Fibroblast of skin of back (primary cell): ENCODE measurements at places on chromosomes 7 and 10.
A peak's percentile ranks its signal among the peaks of the same experiment; 100 is the strongest.

DNA sequence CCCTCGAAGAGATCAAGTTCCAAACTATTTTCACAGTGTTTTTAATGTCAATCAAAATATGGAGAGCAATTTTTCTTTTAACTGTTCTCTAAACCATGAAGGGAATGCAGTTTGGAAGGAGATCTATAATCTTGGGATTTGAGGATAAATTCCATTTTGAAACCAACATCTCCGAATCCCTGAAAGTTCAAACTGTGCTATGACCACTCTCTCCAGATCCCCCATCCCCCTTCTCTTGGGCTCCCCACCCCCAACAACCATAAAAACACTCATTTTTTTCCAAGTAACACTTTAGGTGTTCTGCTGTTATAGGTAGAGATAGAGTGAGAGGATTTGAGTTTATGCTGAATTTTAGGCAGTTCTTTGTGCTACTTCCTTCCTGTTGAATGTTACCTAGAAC lies 1.7 kb downstream of the CALD1 start:
- DNase-seq, result no peak

DNA sequence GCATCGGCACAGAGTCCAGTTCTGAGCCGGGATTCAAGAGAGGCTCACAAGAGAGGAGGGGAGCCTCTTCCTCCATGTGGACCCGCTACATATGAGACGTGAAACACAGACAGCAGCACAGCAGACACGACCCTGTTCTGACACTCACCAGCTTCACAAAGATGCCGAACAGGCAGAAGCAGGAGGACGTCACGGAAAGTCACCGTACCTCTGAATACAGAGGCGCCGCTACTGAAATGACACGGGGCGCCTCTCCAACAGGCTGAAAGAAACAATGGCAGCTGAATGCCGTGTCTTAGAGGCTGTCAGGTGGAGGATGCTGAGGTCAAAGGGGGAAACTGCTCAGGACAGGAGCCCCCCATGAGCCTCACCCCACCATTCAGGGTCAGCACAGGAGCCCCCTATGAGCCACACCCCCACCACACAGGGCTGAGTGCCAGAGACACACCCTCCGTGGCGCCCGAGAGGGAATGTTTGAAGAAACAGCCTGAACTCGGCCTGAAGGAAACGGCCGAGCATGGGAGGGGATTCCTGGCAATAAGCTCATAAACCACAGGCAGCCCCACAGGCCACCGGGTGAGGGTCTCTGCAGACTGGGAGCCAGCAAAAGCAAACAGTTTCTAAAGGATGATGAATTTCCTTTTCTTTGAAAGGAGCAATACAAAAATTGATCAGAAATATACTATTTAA lies 510.3 kb downstream of the PTPRN2 start:
- no peak for DNase-seq

DNA sequence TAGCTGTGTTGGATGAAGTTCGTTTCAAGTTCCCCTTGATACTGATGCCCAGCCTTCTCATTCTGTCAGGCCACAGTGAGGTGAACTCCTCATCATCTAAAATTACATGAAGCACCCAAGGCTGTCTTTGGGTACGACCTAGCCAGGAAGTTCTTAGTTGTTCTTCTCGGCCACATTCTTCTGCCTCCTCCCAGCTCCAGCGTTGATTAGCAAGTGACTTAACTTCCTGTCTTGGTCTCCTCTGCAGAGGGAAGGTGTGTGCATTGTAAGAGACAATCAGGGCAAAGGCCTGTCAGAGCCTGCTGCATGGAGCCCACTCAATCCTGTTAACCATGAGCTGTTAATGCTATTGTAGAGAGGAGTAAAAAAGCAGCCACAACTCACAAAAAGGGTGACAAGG lies 43.2 kb upstream of the CPXM2 start:
- no peak for DNase-seq

- DNase-seq, result no peak
Observed at GRCh38 chr7:51817694-51818225, 501.2 kb upstream of the COBL start.

- no peak for DNase-seq
Observed at GRCh38 chr7:21773326-21773725, 172.4 kb downstream of the CDCA7L start.

DNA sequence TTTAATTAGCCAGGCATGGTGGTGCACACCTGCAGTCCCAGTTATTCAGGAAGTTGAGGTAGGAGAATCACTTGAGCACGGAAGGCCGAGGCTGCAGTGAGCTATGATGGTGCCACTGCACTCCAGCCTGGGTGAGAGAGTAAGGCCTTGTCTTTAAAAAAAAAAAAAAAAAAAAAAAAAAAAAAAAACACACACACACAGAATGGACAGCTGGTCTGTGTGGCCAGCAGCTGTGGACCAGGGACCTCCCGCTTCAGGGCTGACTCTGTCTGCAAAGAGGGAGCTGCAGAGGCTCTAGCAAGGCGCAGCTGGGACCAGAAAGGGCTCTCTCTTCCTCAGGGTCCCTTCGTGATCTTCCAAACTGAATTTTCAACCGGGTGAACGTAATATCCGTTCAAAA lies 53.6 kb upstream of the DNAAF5 start:
- no peak for DNase-seq

DNA sequence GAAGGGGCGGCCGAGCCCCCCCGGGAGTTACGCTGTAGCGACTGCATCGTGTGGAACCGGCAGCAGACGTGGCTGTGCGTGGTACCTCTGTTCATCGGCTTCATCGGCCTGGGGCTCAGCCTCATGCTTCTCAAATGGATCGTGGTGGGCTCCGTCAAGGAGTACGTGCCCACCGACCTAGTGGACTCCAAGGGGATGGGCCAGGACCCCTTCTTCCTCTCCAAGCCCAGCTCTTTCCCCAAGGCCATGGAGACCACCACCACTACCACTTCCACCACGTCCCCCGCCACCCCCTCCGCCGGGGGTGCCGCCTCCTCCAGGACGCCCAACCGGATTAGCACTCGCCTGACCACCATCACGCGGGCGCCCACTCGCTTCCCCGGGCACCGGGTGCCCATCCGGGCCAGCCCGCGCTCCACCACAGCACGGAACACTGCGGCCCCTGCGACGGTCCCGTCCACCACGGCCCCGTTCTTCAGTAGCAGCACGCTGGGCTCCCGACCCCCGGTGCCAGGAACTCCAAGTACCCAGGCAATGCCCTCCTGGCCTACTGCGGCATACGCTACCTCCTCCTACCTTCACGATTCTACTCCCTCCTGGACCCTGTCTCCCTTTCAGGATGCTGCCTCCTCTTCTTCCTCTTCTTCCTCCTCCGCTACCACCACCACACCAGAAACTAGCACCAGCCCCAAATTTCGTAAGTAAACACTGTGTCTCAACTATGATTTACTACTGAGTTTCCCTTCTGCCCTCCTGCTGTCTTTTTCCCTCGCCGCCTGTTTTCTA lies 666 bp downstream of the NRG3 start:
- DNase-seq, result no peak

GRCh38 chr10:123381224-123381623 lies 227.0 kb downstream of the BUB3 start:
- DNase-seq, result peak; percentile 6

GRCh38 chr7:133551466-133551865 lies 298.6 kb downstream of the EXOC4 start:
- no peak for DNase-seq

GRCh38 chr7:26535483-26536007 lies 243.9 kb downstream of the SNX10 start:
- DNase-seq, result no peak

DNA sequence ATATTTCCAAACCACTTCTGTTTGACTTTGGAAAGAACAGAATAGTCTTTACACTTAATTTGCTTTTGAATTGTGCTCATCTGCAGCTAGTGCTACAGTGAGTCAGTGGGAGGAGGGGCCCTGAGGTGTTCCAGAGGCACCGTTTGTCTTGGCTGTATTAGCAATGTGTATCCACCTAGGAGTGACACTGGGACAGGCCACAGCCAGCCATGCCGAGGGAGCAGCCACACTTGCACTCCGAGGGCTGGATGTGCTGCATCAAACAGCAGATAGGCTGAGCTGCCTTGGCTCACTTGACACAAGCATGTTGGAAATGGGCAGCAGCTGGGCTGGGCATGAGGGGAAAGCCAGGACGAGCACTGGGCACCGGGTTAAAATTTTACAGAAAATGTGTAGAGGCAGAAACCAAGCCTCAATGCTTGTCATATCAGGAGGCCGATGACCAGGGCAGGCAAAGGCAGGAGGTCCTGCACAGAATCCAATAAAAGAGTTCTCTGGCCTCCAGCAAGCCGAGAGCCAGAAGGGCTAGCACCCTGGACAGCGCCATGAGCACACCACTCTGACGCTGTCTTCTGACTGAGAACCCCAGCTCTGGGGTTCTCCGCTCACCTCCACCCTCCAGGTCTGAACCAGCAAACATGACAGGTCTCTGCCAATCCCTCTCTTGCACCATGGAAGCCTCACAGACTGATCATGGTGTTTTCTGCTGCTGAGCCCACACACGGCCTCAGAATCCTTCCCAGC lies 163.3 kb downstream of the GRID1 start:
- peak; percentile 20 for DNase-seq

GRCh38 chr10:60614363-60614762 lies 163.9 kb upstream of the CDK1 start:
- DNase-seq, result no peak

- no peak for DNase-seq
Observed at GRCh38 chr10:71621231-71622153, 98.1 kb downstream of the C10orf105 start.

- peak; percentile 12 for DNase-seq
Observed at GRCh38 chr7:142383841-142384492, 126.1 kb upstream of the PRSS58 start.

DNA sequence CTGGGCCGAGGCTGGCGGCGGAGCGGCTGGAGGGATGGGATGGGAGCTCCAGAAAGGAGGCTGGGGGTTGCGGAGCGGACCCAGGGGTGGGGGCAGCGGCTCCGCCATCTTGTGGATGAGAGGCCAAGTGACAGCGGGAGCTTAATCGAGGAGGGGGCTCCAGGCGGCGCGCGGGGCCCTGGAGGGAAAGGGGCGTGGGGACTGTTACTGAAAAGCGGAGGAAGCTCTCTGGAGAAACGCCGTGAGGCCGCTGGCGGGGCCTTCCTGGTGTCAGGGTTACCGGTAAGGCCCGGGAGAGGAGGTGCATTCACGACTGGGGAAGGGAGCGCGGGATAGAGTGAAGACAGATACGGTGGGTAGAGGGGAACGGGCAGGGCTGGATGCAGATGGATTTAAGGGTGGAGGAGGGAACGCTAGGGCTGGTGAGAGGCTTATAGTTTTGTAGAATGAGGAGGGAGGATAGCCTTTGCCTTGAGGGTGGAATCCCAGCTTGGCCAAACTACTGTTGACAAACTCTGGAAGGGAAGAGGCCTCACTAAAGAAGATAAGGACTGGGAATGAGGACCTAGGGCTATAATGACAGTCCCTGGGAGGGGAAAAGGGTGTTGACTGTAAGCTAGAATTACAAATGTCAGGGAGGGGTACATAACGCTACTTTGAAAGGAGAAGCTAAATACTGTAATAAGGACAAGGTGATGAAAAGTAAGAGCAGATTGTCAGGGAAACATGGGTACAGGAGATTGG lies 535 bp downstream of the BTRC start:
- DNase-seq, result peak; percentile 49

DNA sequence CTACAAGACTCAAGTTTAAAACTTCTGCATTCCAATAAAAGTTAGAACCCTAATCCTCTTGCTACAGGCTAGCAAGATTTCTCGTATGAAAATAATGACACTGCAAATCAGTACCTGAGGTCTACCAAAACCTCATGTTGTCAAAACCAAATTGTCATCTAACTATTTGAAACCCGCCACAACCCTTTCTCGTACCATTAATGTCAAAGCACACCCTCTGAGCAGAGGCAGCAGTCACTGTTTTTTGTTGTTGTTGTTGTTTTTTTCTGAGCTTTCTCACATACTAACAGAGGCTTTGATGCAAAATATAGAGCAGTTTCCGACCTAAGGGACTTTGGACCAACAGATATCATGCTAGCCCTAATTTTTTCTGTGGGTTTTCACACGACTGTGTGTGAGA lies 563.9 kb upstream of the C7orf33 start:
- DNase-seq, result no peak

- DNase-seq, result peak; percentile 65
Observed at GRCh38 chr7:76191783-76192240, 9.9 kb upstream of the SRRM3 start.

DNA sequence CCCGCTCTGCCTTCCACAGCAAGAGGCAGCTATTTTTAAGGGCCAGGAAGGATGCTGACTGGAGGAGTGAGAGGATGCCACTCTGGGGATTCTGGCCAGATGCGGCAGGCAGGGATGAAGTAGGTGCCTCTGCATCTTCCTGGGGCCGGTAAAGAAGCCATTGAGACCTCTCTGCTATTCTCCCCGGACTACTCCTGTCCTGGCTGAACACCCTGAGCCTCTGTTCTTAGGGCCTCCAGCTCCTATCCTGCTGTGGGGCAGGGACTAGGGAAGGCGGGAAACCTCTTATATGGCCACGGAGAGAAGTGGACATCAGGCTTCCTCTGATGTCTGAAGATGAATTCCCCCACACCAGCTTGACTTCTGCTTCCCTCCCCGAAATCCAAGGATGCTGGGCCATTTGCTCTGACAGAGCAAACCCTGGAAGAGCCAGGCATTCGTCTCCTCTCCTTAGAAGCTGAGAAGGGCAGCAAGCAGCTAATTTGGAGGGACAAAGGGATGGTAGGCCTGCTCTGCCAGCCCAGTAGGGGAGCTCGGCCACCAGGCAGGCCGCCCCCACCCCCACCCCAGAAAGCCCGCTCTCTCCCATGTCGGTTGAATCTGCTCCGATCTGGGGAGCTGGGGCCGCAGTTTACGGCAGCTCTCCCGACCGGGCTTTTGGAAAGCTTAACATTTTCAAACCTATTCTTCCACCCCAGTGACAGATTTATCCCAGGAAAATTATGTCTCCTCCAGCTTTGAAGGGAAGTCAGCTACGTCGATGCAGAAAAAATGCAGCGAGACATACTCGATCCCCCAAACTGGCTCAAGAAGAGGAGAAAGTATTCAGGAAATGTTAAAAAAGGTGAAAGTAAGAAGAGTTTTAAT lies 2.8 kb downstream of the FGF8 start:
- DNase-seq, result no peak

DNA sequence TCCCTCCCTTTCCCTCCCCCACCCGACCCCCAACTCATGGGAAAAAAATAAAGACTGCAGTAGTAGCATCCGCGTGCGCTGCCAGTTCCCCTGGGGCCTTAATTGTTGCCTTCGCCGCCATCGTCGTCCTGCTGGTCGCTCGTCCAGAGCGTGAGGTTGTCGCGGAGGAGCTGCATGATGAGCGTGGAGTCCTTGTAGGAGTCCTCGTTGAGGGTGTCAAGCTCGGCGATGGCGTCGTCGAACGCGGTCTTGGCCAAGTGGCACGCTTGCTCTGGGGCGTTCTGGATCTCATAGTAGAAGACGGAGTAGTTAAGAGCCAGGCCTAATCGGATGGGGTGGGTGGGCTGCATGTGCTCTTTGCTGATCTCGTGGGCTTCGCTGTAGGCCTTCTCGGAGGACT lies 27.0 kb downstream of the HSPB1 start:
- DNase-seq, result no peak

DNA sequence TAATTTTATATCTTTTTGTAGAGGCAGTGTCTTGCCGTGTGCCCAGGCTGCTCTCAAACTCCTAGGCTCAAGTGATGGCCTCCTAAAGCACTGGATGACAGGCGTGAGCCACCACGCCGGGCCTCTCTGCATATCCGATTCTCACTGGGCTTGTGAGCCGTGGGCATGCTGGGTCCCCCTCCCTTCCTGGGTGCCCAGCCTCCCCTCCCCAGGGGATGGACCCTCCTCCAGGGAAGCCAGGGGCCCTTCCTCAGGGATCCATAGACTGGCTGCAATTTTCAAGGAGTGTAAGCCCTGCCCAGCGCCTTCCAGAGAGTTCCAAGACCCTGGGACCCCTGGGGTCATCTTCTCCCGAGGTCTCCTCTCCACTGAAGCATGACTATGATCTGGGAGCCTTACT lies 23.7 kb upstream of the ELFN1 start:
- no peak for DNase-seq

- DNase-seq, result peak; percentile 8
Observed at GRCh38 chr7:116911801-116912200, 41.5 kb upstream of the ST7 start.
